ENCODE measurements at places on chromosomes 5 and 9.

DNA sequence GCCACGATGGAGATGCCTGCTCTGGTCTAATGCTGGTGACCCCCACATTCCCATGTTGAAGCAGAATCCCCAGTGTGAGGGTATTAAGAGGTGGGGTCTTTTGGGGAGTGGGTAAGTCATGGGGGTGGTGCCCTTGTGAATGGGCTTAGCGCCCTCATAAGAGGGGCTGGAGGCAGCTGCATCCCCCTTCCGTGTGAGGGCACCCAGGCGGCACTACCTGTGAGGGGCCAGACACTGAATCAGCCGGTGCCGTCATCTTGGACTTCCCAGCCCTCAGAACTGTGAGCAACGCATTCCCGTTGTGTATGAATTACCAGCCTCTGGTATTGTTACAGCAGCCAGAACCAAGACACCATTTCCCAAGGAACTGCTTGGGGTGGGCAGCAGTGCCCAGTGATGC is 27.0 kb upstream of the RNF130 start:
- DNase-seq, result no peak

GRCh38 chr5:38009749-38010358 is 170.0 kb upstream of the GDNF start:
- DNase-seq, result no peak

- DNase-seq, result no peak
Measured at GRCh38 chr5:149610589-149611255, 29.4 kb downstream of the ARHGEF37 start.

DNA sequence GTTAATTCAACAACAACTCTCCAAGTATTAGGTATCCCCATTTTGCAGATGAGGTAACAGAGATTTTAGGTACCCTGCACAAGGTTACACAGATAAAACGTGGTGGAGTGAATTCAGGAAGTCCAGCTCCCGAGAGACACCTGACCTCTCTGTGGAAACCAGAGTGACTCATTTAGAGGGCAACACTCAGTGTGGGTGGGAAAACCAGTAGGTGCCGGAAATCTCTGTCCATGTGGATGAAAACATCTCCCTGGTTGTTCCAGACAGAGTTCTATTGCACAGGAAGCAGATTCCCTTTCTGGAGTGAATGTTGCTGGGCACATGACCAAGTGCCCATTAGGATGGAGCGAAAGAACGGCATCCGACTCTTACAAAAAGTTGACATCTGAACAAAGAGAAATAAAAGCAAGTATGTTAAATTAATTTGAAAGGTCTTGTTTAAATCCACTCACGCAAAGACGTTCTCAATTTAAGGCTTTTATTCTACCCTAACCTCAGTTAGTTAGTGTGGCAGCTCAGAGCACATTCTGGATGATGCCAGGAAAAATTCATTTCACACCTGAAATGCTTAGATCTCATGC is 391.9 kb upstream of the WWC1 start:
- no peak for DNase-seq
